NCI-H69 (cell line): ENCODE measurements at places on chromosomes 2 and 18.

DNA sequence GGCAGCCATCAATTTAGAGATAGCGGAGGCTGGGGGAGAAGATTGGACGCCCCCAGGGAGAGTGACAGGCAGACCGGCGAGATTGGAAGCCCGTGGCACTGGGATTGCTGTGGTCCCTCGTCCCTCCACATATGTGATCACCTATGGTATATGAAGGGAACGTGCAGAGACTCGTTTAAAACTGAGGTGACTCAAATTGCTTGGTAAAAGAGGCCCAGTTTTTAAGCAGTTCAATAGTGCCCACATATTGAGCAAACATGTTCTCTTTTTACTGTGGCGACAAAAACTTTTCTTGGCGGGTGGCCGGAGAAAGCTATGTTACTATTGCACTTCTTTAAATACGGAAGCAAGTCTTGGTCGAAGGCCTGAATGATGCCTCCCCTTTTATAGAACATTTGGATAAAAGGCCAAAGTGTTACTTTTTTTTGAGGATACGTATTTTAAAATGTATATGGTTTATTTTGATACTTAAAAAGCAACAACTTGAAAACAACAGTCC, 9.1 kb downstream of the B3GNT2 start:
- no peak for DNase-seq

- DNase-seq = no peak
These were observed 117.3 kb downstream of the CTIF start for GRCh38 chr18:48656176-48656575.

DNA sequence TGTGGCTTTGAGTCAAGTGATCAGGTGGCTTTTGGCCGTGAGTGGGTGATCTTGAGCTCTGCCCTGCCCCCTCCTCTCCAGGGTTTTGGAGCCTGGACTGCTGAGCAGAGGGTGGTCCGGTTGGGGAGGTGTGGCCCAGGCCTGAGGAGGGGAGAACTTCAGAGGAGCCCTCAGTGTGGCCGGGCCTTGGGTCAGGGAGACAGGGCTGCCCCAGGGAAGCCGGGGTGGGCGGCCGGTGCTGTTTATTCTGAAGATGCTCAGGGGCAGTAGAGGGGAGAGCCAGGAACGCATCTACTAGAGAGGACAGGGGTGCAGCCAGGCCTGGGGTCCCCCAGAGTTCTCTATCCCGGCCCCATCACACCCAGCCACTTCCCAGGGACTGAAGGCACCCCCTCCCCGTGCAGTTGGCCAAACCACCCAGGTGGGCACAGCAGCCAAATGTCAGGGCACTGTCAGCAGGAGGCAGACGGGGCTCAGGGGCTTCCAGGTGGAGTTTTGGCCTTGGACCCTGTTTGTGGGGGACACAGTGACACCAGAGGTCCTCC, 963 bp downstream of the ERFE start:
- DNase-seq = no peak

DNA sequence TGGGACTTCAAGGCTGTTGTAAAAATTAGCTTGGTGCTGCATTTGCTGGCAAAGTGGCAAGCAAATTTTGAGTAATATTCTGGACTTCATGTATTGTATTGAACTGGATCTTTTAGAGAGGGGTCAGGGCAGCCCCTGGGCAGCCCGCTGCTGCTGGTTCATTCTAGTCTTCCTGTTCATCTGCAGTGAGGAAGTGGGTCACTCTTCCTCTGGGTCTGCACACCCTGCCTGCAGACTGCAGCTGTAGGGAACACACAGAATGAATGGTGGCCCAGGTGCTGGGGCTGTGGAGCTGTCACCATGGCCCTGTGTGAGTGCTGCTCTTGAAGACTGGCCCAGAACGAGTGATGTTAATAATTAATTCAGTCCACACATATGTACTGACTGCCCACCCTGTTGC, 9.4 kb downstream of the SH3RF3 start:
- DNase-seq = no peak

DNA sequence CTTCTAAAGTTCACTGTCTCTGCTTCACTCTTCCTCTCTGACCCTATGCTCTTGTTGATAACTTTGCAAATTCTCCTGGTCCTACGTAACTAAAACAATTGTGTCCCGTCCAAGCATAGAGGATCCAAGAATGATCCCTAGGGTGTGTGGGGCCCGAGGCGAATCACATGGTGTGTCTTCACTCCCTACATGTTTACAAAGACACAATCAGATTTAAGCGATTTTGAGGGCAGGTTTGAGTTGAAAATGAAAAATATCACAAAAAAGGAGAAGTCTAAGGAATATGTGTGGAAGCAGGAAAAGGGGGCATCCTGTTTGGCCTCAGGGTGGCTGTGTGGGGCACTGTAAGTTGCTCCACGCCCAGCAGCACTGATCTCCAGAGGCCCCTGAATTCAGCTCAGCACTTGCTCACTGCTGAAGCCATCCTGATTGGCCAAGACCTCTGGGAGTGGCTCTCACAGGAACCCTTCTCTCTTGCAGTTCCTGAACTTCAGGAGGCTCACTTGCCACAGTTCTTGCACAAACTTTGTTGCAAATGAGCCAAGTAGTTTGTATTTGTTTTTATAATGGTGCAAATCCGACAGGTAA, 363.6 kb downstream of the ZNF521 start:
- no peak for DNase-seq

DNA sequence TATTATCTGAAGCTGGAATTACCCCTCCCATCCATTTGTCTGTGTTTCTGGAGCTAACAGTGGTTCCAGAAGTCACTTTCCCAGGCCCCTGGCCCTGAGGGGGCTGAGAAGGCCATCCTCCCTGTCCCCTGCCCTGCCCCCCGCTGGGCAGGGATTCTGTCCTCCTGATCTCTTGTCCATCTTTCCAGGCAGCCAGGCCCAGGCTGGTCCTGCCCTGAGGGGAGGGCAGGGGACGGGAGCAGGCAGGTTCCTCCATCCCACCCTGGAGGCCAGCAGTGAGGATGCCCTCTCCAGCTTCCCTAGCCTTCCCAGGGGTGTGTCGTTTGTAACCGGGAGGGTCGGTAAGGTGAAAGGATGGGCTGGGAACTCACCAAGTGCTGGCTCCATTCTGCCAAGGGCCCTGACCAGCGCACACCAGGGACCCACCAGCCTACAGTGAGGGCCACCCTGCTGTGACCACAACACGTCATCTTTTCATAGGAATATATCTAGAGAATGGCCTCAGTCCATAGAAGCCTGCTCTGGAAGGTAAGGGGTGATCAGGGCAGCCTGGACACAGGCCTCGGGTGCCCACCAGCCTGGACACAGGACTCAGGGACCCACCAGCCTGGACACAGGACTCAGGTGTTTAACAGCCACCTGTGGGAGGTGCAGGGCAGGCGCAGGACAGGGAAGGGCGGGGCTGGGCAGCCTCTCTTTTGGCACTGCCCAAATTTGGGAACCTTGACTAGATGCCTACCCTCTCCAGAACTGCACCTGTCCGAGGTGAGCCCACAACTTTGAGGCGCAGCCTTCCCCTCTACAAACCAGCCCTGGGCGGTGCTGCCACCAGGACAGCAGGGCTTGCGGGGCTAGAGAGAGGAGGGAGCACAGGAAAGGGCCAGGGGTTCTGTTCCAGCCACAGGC, 35.8 kb upstream of the GPC1 start:
- no peak for DNase-seq

DNA sequence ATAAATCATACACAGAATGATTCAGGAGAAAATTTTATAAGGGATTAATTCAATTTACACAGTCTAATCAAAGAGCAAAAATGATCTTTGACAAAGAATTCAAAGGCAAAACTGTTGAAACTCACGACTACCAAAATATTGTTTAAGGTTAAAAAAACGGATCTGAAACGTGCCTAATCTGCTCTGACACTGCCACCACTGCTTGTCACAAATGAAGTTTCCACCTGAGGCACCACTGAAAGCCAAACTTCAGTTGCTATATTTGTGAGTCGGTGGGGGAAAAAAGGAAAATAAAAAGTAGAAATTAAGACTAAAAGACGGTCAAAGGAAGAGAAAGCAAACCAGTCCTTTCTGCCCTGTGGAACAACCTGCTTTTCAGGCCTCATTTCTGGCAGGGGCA, 140.6 kb upstream of the DNMT3A start:
- DNase-seq = no peak

- no peak for DNase-seq
These were observed 78.4 kb upstream of the SPOPL start for GRCh38 chr2:138423198-138423597.
